ENCODE measurements at places on chromosomes 7 and 10. TPM values are rescaled to one million over a fixed set of nuclear protein-coding genes. Genes with fewer than 3 reads are reported as not detected.

Gene NOBOX
- total RNA-seq, result not detected

Gene C7orf57
- total RNA-seq, result 0.31 TPM

Gene LIPA
- 52.0 TPM for total RNA-seq

Gene ZPBP
- total RNA-seq, result not detected

Gene C10orf53
- total RNA-seq, result not detected

Gene OGDHL
- total RNA-seq, result 0.40 TPM

Gene STMP1
- total RNA-seq, result 30.8 TPM

Gene PDE1C
- 3.4 TPM for total RNA-seq

Gene TMEM168
- 8.6 TPM for total RNA-seq

Gene ELAPOR2
- total RNA-seq, result not detected

Gene OR2A1
- total RNA-seq, result not detected

Gene NKX2-3
- 0.08 TPM for total RNA-seq

Gene GPR37
- total RNA-seq, result 0.57 TPM

Measured in A549 treated with Mapracorat at 1 μM for 4 hours (cell line).